Lower leg skin (tissue), 4 donors: ENCODE measurements at places on chromosomes 3 and 15.
A peak's percentile ranks its signal among the peaks of the same experiment; 100 is the strongest.

GRCh38 chr3:10378742-10379141 is 57.8 kb upstream of the SEC13 start:
- DNase-seq: no peak

GRCh38 chr15:54026258-54026657 is 48.0 kb downstream of the UNC13C start:
- DNase-seq: no peak

DNA sequence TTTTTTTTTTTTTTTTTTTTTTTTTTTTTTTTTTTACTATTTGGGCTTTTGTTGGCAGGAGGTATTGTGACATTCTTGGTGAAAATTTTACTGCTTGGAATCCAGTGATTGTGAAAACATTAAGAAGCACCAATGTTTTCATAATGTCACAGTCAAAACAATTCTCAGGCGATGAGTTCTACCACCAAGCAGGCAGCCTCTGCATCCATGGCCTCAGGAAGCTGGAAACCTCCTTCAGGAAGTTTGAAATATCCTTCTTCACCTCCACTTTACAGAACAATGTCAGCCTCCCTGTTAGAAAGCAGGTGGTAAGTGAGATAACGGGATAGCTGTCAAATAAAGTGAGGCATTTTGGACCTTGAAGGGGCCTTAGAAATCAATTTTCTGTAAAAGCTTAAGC is 98.3 kb downstream of the MEX3B start:
- no peak for DNase-seq

DNA sequence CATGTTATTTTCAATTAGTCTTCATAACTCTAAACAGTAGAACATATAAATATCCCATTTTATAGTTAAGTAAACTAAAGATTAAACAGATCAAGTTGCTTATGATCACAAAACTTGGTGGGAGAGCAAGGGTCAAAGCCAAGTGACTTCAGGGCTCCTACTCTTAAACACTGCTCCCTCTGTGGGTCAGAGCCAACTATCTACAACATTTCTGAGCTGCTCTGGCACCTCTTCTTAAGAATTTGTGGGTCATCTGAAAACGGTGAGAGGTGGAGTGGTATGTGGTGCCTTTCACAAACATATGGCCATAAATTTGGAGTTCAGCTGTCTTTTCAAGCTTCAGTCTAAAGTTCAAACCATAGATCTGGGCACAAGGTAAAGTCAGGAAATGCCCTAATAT is 10.9 kb downstream of the ATG3 start:
- no peak for DNase-seq

DNA sequence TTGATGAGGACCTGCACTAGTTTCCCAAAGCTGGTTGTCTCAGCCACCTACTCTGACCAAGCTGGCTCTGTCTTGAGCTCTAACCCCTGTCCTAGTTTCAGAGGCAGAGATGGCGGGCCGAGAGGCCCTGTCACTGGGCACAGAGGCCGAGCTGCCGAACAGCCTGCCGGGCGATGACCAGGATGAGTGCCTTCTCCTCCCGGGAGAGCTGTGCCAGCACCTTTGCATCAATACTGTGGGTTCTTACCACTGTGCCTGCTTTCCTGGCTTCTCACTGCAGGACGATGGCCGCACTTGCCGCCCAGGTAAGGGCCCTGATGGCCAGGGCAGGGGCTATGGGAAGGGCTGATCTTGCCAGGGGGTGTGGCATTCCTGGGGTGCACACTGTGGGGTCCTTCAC is 69.1 kb downstream of the FBLN2 start:
- no peak for DNase-seq

DNA sequence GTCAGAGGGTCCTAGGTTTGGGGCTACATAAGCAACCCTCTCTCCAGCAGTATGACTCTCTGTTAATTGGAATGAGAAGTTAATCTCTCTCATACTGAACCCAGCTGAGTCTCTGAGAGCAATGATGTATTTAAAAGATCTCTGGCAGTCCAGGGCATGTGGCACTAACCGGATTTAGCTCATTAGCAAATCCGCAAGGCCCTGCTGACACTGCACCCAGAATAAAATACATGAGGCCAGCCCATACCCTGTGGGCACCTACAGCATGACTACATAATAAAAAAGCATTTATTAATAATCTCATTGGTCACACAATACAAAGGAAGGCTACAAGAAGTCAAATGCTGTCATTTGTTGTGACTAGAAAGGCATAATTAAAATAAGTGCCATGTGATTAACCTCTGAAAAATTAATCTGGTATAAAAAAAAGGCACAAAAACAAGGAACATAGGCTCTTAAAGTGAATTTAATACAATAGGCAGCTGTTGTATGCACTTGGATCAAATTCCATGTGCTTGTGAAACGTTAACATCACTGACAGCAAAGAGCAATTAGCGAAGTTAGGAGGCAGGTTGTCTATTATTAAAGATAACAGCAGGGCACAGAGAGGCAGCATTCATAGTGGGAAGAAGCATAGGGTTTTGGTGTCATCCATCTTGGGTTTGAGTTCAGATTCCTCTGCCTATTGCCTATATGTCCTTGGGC is 381.2 kb downstream of the WDR72 start:
- DNase-seq: no peak

DNA sequence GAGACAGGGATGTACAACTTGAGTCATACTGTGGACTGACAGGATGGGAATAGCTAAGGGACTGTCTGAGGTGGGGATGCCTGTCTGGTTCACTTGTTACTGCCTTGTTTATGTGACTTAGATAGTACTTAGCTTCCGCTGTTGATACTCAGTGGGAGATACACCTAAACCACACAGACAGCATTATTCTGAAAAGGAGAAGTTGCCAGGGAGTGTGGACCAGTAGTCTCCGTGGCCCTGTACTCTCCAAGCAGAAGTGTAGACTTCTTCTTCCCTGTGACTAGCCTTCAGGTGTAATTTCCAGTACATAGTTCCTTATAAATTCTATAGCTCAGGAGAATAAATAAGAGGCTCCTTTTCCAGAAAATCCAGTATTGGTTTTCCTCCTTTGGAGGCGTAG is 5.1 kb downstream of the HIGD2B start:
- DNase-seq: no peak

- no peak for DNase-seq
Measured at GRCh38 chr15:59223736-59224135, 17.1 kb downstream of the LDHAL6B start.

DNA sequence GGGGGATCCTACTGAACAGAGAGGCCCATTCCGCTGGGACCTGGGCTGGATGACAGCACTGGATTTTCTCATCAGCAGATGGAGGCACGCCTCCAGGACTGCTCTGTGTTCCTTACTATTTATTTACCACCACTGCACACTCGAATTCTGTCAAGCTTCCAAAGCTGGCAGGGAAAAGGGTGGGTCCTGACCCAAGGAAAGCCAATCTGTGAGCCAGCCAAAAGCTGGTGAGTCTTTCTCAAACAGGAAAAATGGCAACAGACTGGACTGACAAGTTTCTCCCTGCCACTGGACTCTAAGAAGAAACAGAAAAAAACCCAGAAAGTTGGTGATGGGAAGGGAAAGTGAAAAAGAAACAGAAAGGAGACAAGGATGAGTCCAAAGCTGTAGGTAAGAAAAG is 37.8 kb downstream of the CD47 start:
- no peak for DNase-seq

DNA sequence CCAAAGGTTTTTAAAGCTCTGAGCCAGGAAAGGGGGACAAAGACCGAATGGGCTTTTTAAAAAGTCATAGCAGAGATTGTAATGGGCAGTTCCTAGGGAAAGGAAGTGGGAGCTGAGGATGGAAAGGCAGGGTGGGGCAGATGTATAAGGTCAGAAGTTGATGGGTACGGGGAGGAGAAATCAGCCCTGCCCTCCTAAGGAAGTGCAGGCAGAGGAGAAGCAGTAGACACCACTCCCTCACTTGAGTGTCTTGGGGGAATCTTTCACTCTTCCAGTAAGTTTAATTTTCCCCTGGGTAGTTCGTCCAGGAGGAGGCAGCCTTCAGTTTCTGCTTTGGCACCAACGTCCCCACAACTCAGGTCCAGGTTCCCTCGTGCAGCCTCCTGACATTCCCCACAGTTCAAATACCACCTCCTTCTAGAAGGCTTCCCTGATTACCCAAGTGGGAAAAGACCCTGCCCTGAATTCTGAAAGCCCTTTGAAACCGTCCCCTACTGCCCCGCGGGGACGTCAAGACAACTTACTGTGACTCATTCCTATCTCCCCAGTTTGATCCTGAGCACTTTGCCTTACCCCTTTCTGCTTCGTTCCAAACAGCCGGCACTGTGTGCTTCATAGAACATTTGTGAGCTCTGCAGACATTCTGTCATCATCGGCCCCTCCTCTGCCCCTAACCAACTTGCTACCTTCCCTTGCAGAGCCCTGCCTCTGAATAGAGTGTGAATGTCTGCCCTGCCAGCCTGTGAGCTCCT is 14.3 kb upstream of the SRP14 start:
- DNase-seq: no peak

GRCh38 chr3:82494977-82495489 is 733.6 kb upstream of the GBE1 start:
- DNase-seq: no peak

DNA sequence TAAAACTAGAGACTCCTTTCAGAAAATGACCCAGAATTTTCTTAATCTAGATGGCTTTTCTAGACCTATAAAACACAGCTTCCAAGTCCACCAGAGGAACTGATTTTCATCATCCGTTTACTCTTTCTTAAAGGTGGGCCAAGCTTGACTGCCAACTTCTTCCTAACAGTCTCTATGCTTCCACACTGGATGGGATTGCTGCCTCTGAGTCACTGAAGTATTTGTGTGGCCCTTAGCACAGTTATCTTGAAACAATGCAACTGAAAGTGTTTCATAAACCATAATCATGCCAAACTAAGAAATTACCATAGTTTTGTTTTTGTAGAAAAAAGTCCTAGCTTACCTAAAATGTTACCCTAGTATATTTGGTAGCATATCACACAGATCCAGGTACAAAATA is 985.7 kb downstream of the TUSC7 start:
- no peak for DNase-seq

DNA sequence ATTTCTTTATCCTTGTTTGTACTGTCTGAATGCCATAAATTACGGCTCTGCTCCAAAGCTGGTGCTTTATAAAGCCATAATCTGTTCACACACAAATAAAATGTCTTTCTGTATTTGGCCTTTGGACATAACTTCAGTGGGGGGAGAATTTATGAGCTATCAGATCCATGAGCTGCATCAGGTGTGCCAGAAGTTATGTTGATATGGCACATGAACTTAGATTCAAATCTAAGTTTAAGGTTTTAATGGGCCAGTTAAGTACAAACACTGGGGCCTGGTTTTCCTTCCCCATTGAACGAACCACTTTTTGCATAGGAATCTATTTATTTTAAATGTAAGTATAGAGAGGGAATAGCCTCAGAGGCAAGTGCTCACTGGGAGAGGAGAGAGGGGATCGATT is 239.9 kb downstream of the NFKBIZ start:
- DNase-seq: no peak

DNA sequence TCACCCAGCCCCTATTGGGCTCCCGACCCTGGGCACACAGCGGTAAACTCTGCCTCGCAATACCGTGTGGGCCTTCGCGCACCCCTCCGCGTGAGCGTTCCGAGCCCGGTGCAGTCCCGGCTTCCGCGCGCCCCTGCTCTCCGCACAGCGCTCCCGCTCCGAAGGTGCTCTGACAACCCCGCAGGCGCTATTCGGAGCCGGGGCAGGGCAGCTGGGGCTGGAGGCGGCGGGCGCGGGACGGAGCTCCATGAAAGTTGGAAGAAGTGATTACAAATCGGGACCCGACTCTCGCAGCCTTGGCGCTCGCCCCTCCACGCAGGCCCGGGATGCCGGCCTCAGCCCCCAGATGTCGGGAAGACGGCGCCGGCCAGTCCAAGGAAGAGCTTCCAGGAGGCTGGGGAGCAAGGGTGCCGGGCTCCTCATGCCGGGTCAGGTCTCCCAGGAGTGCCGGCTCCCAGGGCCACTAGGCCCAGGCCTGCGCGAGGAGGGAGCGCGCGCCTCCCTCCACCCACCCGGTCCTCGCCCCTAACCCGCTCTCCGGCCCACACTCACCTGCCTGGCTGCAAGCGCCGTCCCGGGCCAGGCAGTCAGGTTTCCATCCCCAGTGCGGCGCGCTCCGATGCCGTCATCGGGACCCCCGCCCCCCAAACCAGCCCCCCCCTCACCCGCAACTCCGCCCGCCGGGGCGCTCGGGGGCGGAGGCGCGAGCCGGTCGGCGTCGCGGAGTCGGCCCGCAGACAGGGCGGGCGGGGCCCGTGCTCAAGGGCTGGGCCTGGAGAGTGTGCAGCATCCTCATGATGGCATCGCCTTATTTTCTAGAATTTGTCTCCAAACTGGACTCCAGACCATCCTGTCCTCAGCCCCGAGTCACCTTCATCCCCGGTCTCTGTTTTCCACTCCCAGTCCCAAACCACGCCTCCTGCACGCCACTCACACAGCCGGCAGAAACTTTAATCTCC is at the start of gene KIF7:
KIF7 (minus strand) TSS at position 621 of the 959 bp plus-strand sequence. CDS start 2,537 bp downstream, outside the sequence.
- no peak for DNase-seq

DNA sequence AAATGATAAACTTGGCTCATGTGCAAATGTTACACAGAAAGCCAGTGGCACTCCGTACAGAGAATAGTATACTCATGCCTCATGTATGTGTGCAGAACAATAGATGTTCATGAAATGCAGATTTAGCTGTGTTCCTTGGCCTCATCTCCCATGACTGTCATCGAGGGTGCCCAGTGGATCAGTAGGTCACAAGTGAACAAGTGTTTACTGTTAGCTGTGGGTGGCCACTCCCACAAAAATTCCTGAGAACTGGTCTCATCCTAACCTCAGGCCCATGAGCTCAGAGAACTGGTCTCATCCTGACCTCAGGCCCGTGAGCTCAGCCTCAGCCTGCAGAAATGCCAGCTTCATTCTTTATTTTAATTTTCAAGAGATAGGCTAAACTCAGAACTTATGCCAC is 124.1 kb downstream of the GADL1 start:
- DNase-seq: peak; percentile 32

DNA sequence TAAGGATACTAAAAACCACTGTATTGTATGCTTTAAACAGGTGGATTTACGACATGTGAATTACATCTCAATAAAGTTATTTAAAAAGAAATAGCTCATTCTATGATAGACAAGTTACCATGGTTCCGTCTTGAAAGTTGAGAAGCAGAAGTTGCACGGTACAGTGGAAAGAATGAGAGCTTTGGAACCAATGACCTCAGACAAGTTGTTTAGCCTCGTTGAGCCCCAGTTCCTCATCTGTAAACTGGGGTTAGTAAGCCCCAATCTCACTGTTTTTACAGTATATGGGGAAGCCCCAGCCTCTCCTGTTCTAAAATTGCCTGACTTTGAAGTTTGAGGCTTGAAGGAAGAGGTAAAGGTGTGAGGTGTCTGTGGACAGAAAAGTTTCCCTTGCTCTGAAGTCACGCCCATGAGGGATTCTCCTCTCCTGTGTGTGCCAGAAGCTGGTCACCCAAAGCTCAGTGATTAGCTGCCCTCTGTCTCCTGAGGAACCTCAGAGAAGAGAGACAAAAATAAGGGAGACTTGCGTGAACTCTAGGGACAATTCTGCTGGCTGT is 10.0 kb downstream of the CRYGS start:
- no peak for DNase-seq

- DNase-seq: no peak
Measured at GRCh38 chr15:78457101-78457500, 19.1 kb downstream of the IREB2 start.

DNA sequence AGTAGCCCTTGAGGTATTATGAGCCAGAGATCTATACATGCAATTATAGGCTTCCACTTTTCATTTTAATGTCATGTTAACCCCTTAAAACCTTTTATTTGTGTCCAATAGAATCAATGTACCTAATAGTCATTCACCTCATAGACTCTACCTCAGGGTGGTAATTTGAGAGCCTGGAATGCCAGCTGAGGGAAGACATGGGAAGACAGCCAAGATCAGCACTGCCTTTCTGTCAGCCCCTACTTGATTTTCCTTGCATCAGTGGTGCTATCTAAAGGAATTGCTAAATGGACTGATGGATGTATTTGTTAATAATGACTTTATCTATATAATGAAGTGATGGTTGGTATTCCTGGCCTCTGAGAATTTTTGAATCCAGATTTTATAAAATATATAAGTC is 113.3 kb upstream of the GBE1 start:
- DNase-seq: no peak
